ENCODE measurements at places on chromosomes 5 and 9.

DNA sequence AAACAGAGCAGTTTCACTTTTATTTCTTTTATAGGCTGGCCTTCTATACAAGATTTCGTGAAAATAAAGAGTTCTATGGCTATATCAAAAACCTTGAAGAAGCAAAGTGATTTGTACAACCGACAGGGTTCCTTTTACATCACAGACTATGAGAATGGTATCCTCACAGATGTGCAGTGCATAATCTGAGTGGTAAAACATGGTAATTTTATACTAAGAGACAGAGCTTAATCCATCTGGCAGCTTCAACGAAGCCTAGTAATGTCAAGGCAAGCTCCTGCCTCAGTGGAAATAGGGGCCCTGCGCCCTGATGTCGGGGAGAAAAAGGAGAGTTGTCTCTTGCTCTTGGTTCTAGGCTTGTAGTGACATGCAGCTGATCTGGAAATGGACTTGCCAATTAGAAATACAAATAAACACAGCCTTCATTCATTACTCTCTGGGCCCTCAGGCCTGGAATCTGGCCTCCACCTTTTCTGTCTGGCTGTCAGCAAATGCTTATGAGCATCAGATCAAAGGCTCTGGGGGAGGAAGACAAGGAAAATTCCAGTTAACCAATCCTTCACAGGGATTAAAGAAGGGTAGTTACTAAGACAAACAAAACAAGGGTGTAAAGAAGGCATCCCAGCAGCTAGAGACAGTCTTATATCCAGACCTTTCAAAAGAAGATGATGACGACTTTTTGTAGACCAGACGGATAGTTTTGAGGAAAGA lies 33.6 kb upstream of the TRIM32 start:
- peak; percentile 66 for DNase-seq

GRCh38 chr5:125151150-125151900 lies 404.9 kb upstream of the ZNF608 start:
- no peak for DNase-seq

DNA sequence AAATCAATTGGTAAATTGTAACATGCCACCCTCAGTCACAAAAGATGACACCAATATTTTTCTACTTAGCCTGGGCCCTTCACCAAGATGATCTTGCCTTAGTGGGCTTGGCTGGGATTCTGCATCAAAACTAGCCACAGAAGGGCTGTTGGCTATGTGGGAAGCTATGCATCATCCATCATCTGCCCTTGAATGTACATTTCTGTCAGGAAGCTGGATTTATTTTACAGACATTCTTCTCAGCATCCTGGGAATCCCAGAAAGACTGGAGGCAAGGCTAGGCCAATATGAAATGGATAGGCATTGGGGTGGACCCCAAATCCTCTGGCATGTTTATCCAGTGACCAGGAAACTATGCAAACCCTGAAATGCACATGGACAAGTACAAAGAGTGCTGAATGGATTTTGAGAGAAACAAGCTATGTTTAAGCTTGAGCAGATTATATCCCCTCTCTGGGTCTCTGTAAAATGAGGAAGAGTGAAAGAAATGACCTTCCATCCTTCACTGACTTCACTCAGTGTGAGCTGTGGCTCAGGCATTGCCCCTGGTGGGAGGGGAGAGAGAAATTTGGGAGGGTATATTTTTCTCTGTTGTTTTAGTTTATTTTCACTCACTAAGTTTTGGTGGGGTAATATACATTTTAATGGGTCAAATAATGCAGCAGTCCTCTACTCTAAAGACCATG lies 283.6 kb downstream of the EBF1 start:
- no peak for DNase-seq

- DNase-seq = no peak
These were observed 1.5 kb upstream of the SLC6A19 start for GRCh38 chr5:1199649-1200494.

DNA sequence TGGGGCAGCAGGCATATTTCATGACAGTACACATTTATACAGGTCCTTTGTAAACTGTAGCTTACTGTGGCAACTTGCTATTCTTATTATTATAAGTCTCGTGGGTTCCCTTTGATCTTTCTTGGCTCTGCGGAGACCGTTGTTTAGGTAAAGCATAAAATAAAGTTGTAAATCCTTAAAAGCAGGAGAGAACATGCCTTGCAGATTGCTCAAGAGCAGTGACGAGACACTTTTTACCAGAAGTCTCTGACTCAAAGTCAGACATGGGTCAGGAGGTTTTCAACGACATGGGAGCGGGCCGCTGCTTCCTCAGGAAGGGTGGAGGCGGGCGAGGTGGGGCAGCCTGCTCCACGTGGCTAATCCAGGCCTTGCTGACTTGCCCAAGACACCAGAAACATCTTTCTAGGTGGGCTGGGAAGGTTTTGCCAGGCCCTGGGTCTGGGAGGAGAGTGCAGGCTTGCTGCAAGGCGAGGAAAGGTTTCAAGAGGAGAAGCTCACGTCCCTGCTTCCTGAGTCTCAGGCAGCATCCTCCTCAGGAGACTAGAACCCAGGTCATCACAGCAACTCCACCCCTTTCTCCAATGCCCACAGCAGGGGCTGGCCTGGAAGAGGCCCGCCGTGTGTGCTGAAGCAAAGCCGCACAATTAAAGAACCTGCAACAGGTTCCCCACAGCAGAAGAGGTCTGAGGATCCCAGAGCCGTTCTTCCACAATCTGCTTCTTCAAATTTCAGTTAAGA lies 6.5 kb downstream of the TBC1D2 start:
- peak; percentile 97 for DNase-seq

GRCh38 chr9:80062567-80062966 lies 490.8 kb downstream of the TLE4 start:
- no peak for DNase-seq

- no peak for DNase-seq
These were observed 93.9 kb downstream of the GPBP1 start for GRCh38 chr5:57267805-57268204.

- no peak for DNase-seq
These were observed 40.1 kb upstream of the STX17 start for GRCh38 chr9:99866398-99866797.

GRCh38 chr9:82424599-82425120 lies 436.1 kb downstream of the SPATA31D1 start:
- DNase-seq = no peak

DNA sequence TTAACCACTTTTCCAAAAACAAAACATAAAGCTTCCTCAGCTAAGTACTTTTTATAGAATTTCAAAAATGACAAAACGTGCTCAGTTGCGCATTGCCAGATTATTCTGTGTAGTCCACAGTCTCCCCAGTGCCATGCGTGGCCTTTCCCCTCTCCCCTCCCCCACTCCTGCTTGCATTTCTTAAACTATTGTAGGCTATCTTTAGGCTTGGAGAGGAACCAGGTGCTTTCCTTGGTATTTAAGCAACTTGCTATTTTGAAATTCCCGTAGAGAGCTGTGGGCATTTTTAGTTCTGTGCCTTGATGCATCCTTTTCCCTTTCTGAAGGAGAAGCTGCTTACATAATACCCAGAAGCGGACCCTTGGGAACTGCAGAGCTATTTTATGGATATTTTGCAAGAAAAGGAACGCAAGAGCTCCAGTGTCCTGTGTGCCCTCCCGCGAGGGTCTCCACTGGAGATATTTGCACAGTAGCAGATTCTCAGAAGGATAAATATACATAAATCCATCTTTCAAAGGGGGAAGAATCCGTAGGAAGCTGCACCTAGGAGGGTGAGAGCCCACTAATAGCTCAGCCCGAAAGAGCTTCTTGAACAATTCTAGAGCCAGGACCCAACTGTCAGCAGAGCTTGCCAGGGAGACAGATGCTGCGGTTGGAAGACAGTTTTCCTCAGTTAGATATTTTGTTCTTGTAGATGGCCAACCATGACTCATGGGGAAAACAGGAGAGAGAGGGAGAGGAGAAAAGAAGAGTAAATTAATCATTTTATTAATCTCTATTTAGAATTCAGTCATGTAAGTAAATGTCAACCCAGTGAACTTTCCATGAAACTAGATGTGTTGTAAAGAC lies 1298.3 kb upstream of the WWC1 start:
- DNase-seq = no peak

- DNase-seq = no peak
These were observed 609.4 kb downstream of the SLCO4C1 start for GRCh38 chr5:101686536-101687157.

DNA sequence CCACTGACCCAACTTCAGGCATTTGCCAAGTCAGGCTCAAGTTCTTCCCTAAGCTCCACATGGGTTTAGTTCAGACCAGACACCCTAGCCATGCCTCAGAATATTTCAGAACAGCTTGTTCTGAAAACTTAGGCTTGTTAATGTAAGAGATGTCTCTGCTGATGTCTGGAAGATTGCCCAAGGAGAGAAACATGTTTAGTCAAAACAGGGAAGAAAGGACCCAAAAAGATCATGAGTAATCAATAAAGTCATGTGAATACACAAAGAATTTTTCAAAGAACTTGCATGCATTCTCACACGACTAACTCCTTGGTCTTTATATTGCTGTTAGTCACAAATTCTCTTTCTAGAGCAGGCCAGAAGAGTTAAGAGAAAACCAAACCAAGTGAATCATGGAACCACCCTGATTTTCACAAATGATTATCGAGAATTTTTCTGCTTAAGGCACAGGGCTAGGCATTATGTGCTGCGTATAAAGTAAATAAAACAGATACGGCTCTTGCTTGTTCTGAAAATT lies 158.1 kb upstream of the HMHB1 start:
- DNase-seq = peak; percentile 30

DNA sequence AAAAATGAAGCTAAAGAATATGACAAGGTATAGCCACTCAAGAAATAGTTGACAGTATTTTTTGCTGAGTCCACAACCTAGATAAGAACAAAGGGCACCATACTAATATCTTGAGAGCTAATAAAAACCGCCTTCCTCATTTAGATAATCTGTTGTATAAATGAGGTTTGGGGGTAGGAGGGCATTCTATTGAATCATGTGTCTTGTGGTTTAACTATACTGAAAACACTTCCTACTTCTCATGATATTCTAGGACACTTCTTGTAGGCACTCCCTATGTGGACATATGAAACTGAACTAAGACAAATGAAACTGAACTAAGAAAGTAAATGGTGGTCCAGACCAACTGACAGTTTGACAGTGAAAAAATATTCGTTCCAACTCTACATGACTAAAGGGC lies 1268.5 kb upstream of the C9orf72 start:
- DNase-seq = no peak

GRCh38 chr5:59640411-59640810 lies 253.1 kb downstream of the PDE4D start:
- DNase-seq = no peak

DNA sequence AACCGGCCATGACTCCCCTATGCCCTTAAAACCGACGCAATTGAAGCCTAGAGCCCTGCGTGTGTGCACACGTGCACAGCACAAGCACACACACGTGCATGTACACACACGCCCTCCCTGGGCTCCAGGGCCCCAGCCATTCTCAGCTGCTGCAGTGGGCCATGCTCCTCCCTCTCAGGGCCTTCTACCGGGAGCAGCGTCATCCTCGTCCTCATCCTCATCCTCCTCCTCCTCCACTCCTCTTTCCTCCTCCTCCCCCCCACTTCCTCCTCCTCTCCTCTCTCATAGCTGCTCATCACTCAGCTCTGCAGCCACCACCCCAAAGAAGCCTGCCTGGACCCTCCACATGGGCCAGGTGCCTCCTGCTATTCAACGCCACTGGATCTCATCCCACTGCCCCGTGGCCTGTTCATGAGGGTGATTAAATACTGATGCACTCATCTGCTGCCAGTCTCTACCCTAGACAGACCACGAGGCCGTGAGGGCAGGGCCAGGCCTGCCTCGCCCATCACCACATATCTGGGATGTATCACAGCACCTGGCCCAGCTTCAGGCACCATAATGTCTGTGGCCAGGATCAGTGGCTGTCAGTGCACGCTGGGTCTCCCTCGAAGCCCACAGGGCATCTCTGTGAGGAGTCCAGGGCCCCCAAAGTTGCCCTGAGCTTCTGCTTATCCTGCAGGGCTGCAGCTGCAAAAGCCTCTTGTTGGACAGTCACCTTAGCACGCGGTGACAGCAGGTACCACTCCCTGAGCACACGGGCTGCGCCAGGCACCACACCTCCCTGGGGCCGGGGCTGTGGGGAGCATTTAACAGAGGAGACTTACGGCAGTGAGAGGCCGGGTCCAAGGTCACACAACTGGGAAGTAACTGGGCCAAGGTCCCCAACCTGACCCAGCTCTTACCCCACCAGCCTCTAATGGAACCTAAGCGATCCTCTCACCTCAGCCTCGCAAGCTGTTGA lies 9.8 kb downstream of the FAM78A start:
- DNase-seq = no peak

DNA sequence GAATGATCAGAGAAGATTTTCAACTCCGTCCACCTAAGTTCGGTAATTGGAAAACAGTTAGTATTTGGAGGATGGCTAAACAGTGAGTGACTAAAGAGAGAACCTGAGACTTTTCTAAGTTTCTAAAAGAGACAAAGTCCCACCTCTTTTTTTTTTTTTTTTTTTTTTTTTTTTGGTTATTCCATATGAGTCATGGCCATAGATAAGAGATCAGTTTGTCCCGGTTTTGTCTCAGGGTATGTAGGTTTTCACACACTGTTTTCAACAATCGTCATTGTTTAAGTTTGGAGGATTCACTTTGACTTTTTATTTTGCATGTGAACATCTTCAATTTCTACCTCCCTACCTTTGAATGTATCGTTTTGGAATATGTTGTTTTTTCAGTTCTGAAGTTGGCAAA lies 85.9 kb downstream of the NTRK2 start:
- peak; percentile 36 for DNase-seq

GRCh38 chr9:124708633-124709291 lies 62.3 kb downstream of the NR6A1 start:
- peak; percentile 20 for DNase-seq

All from mammary epithelial cell (primary cell).